ENCODE measurements at places on chromosomes 1 and 21.

DNA sequence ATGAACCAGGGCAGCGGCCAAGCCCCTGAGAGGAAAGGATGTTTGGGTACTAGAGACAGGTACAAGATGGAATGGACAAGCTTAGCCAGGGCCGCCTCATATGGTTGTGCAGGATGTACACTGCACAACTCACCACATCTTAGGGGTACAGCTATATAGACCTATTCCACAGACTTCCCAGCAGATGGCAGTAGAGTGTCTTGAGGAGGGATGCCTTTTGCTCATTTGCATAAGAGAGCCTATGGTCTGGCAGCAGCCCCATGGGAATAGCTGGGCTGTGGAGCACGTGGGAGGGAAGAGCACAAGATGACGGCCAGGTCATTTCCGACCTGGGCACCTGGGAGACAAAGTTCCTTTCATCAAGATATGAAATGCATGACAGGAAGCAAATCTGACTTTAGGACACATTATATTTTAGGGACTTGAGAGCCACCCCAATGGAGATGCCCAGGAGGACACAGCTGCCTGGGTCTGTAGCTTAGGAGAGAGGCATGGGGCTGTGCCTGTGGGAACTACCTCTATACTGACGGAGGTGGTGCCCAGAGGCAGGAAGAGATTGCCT lies 215.5 kb downstream of the KCNJ6 start:
- no peak for DNase-seq

GRCh38 chr1:94858276-94858675 lies 38.1 kb downstream of the SLC44A3 start:
- DNase-seq, result no peak

DNA sequence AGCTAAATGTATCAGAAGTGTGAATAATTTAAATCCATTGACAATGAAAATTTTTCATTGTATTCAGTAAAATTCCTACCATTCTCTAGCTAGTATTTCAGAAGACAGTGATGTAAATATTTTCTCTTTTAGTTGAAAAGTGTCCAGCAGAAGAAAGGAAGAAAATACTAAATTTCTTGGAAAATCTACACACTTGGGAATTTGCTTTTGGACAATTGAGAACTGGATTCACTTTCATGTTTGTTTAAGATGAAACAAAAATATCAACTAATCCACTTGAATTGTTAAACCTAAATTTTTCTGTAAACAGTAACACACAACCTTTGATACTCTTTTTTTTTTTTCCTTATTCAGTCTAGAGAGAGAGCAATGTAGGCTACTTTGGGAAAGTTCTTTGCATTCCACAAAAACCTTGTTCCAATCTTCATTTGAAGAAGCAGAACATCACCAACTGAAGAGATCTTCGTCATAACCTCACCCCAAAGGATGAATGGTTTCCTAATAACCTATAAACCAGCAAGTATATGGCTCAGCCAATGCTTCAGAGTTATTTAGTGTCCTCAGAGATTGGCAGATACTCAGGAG lies 155.1 kb upstream of the GORAB start:
- no peak for DNase-seq

GRCh38 chr1:145960468-145961108 lies 2.8 kb upstream of the LIX1L start:
- no peak for DNase-seq

GRCh38 chr21:40200126-40200525 lies 332.9 kb downstream of the PCP4 start:
- no peak for DNase-seq

Data from stimulated activated CD4-positive, alpha-beta T cell treated with anti-CD3 and anti-CD28 coated beads, Interleukin-1b, Interleukin-23, amount 100 ng/mL, for 24 hours (primary cell).